Mesothelial cell of epicardium (in vitro differentiated cells): ENCODE measurements at places on chromosomes 4 and X. TPM values are rescaled to one million over a fixed set of nuclear protein-coding genes. Genes with fewer than 3 reads are reported as not detected.

DNA sequence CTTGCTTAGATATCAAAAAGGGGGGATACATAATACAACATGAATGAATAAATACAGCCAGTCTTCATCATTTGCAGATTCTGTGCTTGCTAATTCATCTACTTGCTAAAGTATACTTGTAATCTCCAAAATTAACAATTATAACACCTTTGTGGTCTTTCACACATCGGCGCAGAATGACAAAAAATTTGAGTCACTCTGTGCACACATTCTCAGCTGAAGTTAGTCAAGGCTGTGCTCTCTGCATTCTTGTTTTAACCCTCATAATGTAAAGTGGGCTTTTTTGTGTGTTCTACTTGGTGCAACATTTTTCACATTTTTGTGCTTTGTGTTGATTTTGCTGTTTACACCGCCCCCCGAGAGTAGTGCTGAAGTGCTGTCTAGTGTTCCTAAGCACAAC, 65.8 kb upstream of the GPRIN3 start:
- H3K36me3 ChIP-seq, result no peaks in the 10 kb centered on the region
- H3K4me3 ChIP-seq, result no peak overlapping the region
- no peak overlapping the region for H3K27ac ChIP-seq
- peaks cover 4% of the 10 kb centered on the region for H3K4me1 ChIP-seq
- no peak for DNase-seq

DNA sequence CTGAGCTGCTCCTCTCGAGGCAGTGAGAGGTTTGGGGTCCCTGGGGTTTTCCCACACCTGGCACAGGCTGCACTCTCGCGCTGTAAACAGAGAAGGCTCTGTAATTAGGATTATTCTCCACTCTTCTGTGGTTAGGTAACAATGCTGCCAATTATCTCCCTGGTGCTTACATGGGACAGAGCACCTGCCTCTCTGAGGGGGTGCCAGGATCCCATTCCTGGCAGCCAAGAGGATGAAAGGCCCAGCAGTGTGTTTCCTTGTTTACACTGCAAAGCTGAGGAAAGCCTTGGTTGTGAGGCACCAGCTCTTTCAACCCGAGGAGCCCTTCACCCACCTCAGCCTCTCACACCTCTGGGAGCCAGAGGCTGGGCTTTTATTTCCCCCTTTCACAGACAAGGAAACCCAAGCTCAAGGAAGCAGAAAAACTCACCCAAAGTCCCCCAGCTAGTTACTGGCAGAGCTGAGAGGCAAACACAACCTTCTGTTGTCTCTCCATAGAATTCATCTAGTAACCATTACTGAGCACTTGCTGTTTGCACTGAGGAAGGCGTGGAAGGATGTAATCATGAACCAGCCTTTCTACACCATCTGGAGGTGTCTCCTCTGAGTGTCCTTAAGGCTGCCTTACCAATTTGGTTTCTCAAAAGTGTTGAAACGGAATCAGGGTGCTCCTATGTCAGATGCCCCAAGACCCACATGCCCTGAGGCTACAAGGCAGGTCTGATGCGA, 39.7 kb upstream of the PROM1 start:
- no peak overlapping the region for H3K4me3 ChIP-seq
- H3K27ac ChIP-seq, result no peak overlapping the region
- no peaks in the 10 kb centered on the region for H3K36me3 ChIP-seq
- no peaks in the 10 kb centered on the region for H3K4me1 ChIP-seq
- no peak for DNase-seq

- no peaks in the 10 kb centered on the region for H3K27me3 ChIP-seq
- H3K27ac ChIP-seq, result no peak overlapping the region
- no peaks in the 10 kb centered on the region for H3K4me1 ChIP-seq
- no peak overlapping the region for H3K4me3 ChIP-seq
- H3K36me3 ChIP-seq, result peaks cover 5% of the 10 kb centered on the region
Observed at GRCh38 chrX:31223817-31224216, 152.0 kb upstream of the FTHL17 start.

Gene ZIC3
- not detected in 3 replicates for total RNA-seq

Gene TCEANC
- total RNA-seq, result 3.3 to 3.8 TPM (median 3.4 TPM) in 3 replicates
